ENCODE measurements at places on chromosomes 11 and 22.

DNA sequence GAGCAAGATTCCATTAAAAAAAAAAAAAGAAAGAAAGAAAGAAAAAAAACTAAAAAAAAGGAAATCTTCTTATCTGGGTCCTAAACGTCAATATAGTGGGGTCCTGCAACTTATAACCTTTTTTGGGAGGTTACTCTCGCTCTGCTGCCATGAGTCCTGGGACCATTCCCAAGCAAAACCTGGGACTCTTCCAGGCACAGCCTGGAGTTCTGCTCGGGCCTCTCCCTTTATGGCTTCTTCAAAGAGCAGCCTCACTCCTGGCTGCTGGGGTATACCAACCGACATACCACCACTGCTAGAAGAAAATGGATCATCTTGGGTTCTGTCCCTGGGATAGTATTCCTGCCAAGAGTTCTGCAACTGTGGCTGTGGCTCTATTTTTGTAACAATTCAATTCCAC is 14.1 kb upstream of the CKAP5 start:
- DNase-seq: no peak

- no peak for DNase-seq
These were observed 193.0 kb downstream of the MSANTD4 start for GRCh38 chr11:105829084-105829483.

DNA sequence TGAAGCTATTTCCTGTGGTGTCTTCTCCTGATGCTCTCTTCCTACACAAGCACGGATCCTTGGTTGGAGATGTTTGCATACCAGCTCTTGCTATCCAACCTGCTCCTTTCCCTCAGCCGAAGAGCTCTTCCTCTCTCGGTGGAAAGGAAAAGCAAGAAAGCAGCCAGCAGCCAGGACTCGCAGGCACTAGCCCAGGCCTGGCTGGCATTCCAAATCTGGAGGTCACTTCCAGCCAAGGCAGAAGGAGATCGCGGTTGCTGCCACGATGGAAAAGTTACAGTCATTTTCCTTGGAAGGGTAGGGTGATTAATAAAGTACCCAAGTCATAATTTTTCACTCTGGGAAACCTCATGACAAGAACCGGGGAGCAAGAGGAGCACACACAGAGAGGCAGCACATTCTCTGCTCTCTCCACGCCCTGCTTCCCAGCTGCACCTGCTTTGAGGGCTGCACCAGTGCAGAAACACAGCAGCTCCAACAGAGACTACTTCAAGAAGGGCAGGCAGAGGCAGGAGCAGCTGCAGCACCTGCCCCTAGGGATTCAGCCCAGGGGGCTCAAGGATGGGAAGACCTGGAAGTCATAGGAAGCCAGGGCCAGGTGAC is 399.3 kb downstream of the CADM1 start:
- DNase-seq: no peak

DNA sequence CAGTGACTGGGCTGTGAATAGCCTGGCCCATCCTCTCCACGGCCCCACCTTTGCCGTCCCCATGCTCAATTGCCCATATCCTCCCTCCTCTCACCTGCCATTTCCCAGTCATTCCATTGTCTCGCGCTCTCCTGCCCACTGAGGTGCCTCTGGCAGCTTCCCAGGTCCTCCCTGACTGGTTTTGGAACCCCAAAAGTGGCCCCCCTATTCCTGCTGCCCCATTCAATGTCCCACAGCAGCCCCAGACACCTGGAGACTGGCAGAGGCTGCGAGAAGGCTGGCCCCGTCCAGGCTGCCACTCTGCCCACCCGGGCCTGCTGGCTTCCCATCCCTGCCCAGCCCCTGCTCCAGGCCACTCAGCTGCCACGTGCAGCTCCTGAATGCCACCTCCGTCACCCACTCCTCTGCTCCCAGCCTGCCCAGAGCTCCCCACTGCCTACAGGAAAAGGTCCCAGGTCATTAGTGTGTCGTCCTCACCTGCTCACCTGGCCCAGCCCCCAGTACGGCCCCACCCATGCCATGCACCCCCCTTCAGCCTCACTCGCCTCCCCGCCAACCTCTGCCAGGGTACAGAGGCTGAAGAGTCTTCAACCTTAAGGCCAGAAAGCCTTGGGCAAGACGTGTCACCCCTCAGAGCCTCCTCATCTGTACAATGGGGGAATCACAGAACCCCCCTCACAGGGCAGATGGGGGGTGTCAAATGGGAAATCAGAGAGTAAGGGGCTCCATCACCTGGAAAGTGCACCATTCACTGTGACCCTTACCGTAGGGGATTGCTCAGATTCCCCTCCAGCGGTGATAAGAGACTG is 37.5 kb downstream of the KCNJ4 start:
- DNase-seq: no peak

GRCh38 chr11:23674866-23675265 is 814.6 kb upstream of the CCDC179 start:
- DNase-seq: no peak

DNA sequence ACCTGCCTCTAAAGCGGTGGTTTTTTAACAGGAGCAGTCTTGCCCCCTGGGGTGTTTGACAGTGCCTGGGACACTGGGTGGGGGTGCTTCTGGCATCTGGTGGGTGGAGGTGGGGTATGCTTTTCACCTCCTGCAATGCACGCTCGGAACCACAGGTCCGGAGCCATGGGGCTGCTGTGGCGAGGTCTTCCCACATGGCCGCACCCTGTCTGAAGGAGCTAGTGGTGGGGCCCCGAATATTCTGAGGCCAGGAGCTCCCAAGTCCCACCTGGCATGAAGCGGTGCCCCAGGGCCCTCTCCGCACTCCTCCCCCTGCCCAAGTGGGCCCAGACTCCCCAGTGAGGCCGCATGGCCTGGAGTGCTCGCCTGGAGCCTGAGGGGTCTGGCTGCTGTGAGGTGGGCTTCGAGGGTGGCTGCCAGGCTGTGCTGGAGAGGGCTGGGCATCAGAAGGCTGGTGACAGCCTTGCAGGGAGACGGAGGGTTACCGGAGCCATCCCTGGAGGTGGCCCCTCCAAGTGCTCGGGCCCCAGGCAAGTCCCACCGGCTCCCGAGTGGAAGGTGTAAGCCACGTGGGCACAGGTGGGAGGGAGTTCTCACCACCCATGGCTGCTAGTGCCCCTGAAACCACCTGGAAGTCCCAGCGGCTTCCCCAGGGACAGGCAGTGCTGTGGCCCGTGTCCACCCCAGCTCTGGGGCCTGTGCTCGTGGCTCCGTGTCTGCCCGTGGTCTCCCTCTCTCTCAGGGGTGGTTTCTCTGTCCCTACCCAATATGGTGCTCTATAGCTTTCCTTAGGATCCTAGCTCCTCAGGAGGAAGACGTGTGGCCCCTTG is 15.1 kb downstream of the TBX1 start:
- no peak for DNase-seq

DNA sequence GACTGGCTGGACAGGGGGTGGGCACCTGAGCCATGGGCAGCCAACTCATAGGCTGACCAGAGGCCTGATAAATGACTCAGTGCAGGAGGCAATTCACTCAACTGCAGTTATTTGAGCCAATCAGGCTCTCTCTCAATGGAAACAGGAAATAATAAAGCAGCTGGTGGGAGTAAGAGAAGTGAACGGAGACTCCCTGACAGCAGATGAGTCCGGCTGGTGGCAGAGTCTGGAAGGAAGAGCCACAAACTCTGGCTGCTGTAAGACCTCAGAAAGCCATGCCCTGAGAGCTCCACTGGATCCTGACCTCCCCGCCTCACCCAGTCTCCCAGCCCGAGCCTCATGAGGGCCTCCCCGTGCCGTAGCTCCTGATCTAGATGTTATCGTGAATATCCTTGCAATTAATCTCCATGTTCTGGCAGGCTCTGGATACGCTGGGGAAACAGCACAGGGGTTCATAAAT is 69.8 kb downstream of the TRIM29 start:
- no peak for DNase-seq

DNA sequence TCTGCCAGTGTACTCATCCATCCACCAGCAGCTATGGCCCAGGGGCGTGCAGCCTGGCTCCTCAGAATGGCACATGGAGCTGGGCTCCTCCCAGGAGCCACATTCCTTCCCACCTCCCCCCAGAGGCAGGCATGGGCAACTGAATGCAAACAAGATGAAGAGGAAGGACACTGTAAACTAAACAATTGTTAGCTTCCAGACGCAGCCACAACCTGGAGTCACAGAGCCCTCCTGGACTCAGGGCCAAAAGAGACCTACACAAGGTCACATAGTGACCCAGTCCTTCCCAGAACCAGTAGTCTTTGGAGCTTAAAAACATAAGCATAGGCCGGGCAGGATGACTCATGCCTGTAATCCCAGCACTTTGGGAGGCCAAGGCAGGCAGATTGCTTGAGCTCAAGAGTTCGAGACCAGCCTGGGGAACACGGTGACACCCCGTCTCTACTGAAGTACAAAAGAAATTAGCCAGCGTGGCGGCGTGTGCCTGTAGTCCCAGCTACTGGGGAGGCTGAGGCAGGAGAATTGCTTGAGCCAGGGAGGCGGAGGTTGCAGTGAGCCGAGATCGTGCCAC is 30.7 kb upstream of the CLDN5 start:
- no peak for DNase-seq

- no peak for DNase-seq
These were observed 116.6 kb downstream of the LARGE1 start for GRCh38 chr22:33803371-33804282.

DNA sequence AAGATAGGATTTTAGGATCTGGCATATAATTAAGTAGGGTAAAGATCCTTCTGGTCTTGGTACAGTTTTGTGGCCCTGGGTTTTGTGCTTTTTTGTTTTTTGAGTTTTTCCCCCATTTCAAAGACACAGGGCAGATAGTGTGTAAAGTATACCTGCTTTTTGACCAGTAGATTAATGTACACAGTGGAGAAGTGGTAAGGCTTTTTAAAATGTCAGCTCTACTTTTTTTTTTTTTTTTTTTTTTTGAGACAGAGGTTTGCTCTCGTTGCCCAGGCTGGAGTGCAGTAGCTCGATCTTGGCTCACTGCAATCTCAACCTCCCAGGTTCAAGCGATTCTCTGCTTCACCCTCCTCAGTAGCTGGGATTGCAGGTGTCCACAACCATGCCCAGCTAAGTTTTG is 4.0 kb downstream of the EP300 start:
- DNase-seq: no peak

DNA sequence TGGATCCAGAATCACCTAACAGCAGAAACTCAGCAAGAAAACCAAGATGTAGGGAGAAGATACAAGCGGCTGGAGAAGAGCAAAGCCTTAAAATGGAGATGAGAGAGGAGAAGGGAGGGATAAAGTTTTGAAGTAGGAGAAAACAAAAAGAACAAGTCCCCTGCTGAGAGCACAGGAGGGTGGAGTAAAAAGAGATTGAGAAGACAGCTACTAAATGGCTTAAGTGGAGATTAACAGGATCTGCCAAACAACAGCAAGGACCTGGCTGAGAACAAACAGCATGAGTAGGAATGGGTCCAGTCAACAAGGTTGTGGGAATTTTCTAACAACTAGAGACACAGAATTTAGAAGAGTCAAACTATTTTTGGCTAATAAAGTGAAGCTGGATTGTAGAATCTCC is 18.1 kb downstream of the BTG4 start:
- DNase-seq: no peak

GRCh38 chr22:23685205-23685784 is 5.5 kb upstream of the RGL4 start:
- peak; percentile 4 for DNase-seq

GRCh38 chr22:25760294-25760693 is 18.3 kb downstream of the MYO18B start:
- no peak for DNase-seq

DNA sequence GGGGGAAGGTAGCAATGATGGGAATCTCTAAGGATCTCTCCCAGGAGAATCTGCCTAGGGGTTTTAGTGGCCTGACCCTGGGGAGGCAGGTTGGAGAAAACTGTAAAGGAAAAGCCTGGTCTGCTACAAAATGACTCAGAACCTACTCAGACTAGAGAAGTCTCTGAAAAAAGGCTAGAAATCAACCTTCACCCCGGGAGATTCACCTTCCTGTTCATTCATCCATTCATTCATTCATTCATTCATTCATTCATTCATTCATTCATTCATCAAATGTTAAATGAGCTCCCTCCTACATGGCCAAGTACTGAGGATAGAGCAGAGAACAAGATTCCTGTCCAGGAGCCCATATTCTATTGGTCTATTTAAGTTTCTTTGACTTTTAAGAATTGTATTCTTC is 8.9 kb upstream of the ANKK1 start:
- DNase-seq: no peak

DNA sequence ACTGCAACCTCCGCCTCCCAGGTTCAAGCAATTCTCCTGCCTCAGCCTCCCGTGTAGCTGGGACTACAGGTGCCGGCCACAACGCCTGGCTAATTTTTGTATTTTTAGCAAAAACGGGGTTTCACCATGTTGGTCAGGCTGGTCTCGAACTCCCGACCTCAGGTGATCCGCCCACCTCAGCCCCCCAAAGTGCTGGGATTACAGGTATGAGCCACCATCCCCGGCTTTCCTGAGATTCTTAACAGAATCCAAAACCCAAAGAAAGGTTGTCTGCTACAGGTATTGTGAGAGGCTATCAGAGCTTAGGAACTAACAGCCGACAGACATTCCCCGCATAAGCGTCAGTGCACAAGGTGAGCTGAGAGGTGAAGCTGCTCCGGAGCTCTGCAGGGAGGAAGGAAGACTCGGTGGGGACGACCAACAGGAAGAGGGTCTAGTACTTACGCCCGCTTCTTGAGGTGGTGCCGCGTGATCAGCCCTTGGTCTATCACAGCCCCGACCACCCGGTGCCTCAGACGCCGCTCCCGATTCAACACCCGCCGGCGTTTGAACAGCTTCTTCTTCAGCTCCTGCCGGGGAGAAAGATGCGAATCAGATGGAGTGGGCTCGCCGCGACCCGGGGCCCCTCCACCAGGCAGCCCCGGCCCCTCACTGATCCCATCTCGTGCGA is 470 bp downstream of the C11orf98 start:
- DNase-seq: no peak

DNA sequence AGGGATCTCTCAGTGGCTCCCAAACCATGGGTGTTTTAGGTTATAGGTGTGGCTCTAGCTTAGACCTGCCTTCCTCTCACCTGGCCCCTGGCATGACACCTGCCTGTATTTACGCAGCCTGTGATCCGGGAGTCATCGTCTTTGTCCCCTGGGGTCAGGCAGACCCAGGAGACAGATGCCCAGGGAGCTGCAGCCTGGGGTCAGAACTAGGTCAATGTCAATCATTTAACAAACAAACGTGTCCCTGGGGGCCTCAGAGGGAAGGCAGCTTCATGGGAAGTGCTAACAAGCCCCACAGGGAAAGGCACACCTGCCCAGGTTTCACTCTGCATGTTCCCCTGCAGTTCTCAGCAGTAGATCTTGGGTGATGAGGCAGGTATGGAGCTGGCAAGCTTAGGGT is 12.0 kb downstream of the BACE1-AS start:
- no peak for DNase-seq

DNA sequence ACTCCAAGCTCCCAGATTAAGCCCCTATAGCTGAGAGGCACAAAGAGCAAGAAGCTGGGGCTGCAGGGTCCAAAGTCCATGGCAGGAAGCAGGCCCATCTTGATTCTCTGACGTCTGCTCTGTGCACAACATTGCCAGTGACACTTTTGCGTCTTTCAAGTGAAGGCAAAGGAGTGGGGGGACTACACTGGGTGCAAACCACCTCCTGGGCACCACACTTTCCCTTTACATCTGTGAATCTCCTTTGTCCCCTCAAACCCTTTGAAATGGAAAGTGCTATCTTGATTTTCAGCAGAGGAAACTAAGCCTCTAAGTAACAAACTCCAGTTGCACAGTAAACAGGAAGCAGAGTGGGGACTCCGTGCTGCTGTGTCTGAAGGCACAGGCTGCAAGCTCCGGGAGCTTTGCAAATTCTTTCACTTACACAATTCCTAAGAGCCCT is 428.0 kb downstream of the LARGE1 start:
- DNase-seq: no peak
